Kidney epithelial cell (primary cell): ENCODE measurements at places on chromosomes 3 and 15. TPM values are rescaled to one million over a fixed set of nuclear protein-coding genes. Genes with fewer than 3 reads are reported as not detected.

The PAK6 gene
- 15.3 and 17.7 TPM in 2 replicates for total RNA-seq

The CRTAP gene
- total RNA-seq: 297 and 327 TPM in 2 replicates

The RETNLB gene
- total RNA-seq: not detected in 2 replicates

The WDR93 gene
- 0.25 and 0.41 TPM in 2 replicates for total RNA-seq

The CHL1 gene
- total RNA-seq: 0.27 and 0.33 TPM in 2 replicates

The CFAP44 gene
- 2.4 and 9.9 TPM in 2 replicates for total RNA-seq

The SPTBN5 gene
- total RNA-seq: 0.14 and 0.17 TPM in 2 replicates
